Lower lobe of right lung (tissue), 2 donors: ENCODE measurements at places on chromosomes 12 and 14.

GRCh38 chr14:61953602-61954001, 191.4 kb downstream of the SNAPC1 start:
- no peak overlapping the region for H3K27ac ChIP-seq
- no peak for DNase-seq
- no peaks in the 10 kb centered on the region for H3K36me3 ChIP-seq
- H3K27me3 ChIP-seq = no peaks in the 10 kb centered on the region

DNA sequence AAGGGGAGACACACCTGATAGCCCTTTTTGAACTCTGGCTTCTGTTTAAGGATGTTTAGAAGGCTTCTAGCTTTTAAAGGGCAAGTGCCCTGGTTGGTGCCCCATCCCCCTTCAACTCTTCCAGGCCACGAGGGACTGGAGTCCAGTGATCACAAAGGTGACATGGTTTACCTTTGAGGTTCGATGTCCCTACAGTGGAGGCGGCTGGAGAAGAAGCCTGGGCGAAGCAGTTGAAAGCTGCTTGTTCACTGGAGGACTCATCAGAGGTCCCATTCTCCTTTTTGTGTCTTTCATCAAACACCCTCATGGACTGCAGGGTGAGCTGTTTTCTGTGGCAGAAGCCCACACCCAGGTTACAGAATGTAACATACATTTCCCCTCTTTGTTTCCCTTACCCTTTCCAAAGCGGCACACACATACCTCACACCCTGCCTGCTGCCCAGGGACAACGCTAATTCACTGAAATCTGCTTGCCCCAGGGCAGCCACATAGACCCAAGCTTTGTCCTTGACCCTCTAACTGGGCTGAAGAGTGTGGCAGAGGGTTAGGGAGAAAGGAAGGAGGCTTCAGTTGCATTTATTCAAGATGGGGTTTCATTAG, 7.7 kb downstream of the TBX3 start:
- peak overlapping the region; percentile 50 for H3K4me3 ChIP-seq
- peaks cover 40% of the 10 kb centered on the region for H3K27me3 ChIP-seq
- H3K4me1 ChIP-seq = no peaks in the 10 kb centered on the region
- DNase-seq = no peak
- peak overlapping the region; percentile 84 for H3K27ac ChIP-seq

DNA sequence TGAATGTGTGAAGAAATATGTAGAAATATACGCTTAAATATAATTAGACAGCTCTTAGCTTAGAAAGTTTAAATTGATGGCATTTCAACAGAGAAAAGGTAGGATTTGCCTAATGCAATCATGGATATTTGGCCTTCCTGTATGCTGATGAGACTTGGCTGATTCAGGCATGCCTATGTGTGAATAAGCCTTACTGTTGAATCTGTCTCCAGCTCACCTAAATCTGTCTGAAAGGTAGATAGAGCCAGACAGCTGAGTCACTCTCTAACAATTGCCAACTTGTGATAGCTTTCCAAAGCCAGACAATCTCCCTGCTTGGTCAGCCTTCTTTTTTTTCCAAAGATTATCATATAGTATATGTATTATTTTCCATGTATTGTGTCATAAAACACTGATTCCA, 92.8 kb upstream of the FLRT2 start:
- no peak overlapping the region for H3K27ac ChIP-seq
- peaks cover 3% of the 10 kb centered on the region for H3K4me1 ChIP-seq
- no peak for DNase-seq
- no peaks in the 10 kb centered on the region for H3K27me3 ChIP-seq
- no peak overlapping the region for H3K4me3 ChIP-seq

DNA sequence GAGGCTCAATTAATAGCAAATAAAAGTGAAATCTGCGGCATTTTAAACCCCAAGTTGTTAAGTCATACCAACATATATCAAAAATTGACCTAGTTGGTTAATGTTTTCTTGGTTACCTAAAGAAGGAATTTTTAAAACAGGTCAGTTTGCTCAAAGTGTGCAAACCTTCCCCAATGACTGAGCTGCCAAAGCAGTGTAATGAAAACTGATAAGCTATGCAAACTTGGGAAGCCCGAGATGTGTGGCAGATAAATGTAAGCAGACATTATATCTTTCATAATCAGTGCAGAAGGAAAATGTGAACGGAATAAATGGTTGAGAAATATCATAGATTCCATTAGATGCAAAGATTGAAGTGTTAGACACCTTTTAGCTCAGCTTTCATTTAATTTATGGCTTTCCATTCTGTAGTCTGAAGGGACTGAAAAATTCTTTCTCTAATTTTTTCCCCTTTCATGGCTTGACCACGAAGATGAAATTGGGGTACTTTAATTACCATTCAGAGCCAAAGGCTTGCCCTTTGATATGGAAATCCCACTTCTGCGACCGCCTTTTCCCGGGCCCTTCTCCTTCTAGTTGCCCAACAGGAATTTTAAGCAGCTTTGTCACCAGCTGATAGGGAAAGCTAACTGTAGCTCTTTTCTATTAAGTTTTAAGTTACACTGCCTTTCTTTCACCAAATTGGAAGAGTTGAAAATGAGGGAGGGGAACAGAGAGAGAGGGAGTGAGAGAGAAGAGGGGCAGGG, 306.6 kb upstream of the SOX5 start:
- H3K27me3 ChIP-seq = no peaks in the 10 kb centered on the region
- DNase-seq = no peak
- H3K4me3 ChIP-seq = no peak overlapping the region
- H3K36me3 ChIP-seq = no peaks in the 10 kb centered on the region
- no peak overlapping the region for H3K27ac ChIP-seq

DNA sequence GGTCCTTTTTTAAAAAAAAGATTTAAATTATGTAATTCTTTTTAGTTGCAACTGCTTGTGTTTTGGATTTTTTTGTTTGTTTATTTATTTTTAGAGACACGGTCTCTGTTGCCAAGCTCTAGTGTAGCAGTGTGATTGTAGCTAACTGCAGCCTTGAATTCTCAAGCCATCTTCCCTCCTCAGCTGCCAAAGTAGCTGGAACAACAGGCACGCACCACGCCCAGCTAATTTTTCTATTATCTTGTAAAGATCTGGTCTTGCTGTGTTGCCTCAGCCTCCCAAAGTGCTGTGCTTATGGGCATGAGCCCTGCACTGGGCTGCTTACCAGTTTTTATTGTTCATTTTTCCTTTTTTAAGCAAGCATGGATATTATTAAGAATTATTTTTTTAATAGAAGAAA, 10.6 kb upstream of the ART4 start:
- H3K4me1 ChIP-seq = no peaks in the 10 kb centered on the region
- H3K36me3 ChIP-seq = no peaks in the 10 kb centered on the region
- H3K27ac ChIP-seq = no peak overlapping the region
- no peak overlapping the region for H3K4me3 ChIP-seq
- H3K27me3 ChIP-seq = no peaks in the 10 kb centered on the region
